Activated CD4-positive, alpha-beta T cell treated with anti-CD3 and anti-CD28 coated beads, Interleukin-2, amount 10 ng/mL, durations not matched to agents 7 days and 5 days (primary cell): ENCODE measurements at places on chromosomes 13 and 19. TPM values are rescaled to one million over a fixed set of nuclear protein-coding genes. Genes with fewer than 3 reads are reported as not detected.

GRCh38 chr13:91014696-91015095 is 332.8 kb upstream of the MIR17HG start:
- H3K27me3 ChIP-seq = no peaks in the 10 kb centered on the region
- H3K4me1 ChIP-seq = no peaks in the 10 kb centered on the region
- no peak for DNase-seq
- H3K27ac ChIP-seq = no peak overlapping the region

- H3K27ac ChIP-seq = no peak overlapping the region
- no peaks in the 10 kb centered on the region for H3K36me3 ChIP-seq
- H3K27me3 ChIP-seq = peaks cover 5% of the 10 kb centered on the region
- H3K4me1 ChIP-seq = peaks cover 13% of the 10 kb centered on the region
Measured at GRCh38 chr19:50493171-50493570, 16.5 kb upstream of the GARIN5A start.

- peaks cover 32% of the 10 kb centered on the region for H3K27me3 ChIP-seq
- H3K4me1 ChIP-seq = peaks cover 3% of the 10 kb centered on the region
- H3K4me3 ChIP-seq = no peak overlapping the region
- H3K36me3 ChIP-seq = no peaks in the 10 kb centered on the region
Measured at GRCh38 chr19:51719251-51719988, 4.4 kb downstream of the HAS1 start.

DNA sequence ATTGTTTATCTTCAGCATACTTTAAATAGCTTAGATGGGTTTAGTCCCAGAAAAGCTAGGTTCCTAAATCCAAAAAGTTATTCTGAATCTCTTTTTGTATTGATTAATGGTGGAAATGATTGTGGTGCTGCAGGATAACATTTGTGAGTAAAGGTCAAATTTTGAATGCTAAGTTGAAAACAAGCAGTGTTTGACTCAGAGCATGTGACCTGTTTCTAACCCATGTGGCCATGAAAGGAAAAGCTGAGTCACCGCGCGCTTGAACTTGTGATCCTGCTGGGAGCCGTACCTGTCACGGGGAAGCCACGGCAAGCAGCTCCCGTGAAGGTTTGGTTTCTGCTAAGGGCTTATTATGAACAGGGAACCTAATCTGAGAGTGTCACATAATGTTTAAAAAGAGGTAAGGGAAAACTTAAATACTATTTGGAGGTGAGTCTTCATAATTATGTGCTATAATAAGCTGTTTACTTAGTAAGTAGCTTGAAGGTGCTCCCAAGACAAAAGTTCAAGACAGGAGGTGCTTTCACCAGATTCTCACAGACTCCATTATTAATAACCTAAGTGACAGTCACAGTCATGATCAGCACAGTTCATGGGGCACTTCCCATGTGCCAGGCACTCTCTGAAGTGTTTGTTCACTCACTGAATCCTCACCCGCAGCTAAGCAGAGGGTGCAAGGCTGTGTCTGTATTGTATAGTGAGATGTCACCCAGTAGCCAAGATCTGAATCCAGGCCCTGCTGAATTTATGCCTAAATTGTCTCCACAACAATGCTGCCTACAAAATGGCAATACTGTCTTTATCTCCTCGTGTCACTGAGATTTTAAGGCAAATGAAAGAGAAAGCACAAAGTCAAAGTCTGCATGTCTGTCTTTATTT is 286.5 kb downstream of the MYO16 start:
- H3K36me3 ChIP-seq = no peaks in the 10 kb centered on the region
- peak overlapping the region; percentile 83 for H3K27ac ChIP-seq
- DNase-seq = peak; percentile 79
- peak overlapping the region; percentile 45 for H3K4me3 ChIP-seq

- no peak overlapping the region for H3K27ac ChIP-seq
- H3K4me1 ChIP-seq = no peaks in the 10 kb centered on the region
- no peaks in the 10 kb centered on the region for H3K27me3 ChIP-seq
- H3K4me3 ChIP-seq = no peak overlapping the region
- H3K36me3 ChIP-seq = no peaks in the 10 kb centered on the region
Measured at GRCh38 chr19:29445246-29445645, 80.5 kb upstream of the VSTM2B start.

- peaks cover 15% of the 10 kb centered on the region for H3K4me1 ChIP-seq
- H3K4me3 ChIP-seq = no peak overlapping the region
- no peak for DNase-seq
- no peaks in the 10 kb centered on the region for H3K36me3 ChIP-seq
- H3K27me3 ChIP-seq = peaks cover 9% of the 10 kb centered on the region
Measured at GRCh38 chr13:44311011-44311780, 62.4 kb upstream of the SERP2 start.

DNA sequence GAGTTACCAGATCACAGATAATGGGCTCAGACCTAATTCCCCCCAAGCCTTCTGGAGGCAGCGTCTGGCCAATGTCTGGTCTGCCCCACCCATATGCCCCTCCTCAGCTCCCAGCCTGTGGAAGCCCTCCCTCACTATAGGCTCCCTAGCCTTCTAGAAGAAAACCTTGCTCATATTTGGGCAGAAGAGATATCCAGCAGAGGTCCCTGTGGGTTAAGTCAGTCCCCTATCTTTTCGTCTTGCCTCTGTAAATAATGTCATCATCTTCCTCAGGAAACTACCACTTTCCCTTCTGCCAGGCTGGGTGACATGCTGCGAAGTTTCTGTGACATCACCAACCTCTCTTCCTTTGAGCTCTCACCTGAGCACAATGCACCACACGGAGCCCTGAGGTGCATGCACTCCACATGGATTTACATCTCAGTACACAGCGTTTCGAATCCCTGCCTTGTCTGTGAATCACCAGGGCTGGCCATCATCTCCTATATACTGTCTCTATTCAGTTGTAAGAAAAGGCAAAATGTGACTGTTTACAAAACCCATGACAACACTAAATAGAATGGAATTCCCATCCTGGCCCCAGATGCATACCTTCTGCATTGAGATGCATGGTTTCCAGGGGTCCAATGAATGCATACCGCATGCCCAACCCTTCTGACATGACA is 112.8 kb downstream of the CRYL1 start:
- H3K4me3 ChIP-seq = no peak overlapping the region
- H3K27me3 ChIP-seq = no peaks in the 10 kb centered on the region
- peak; percentile 20 for DNase-seq
- peak overlapping the region; percentile 55 for H3K27ac ChIP-seq
- peaks cover 37% of the 10 kb centered on the region for H3K4me1 ChIP-seq
- H3K36me3 ChIP-seq = peaks cover 17% of the 10 kb centered on the region

DNA sequence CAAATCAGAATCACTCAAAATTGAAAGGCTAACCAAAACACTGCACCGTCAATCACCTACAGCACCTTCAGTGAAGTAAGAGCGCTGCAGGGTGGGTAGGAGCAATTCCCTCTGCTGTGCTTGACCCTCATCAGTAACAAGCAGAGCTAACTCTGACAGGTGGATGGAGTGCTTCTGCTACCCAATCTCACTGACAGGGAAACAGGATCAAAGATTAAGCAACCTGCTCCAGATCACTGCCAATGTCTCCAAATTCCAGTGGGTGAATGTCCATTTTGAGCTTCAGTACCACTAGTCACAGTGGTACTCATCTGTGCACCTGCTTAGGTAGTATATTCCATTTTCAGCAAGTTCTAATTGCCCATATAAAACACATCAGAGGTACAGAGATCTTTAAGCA is 25.2 kb downstream of the BRD4 start:
- no peaks in the 10 kb centered on the region for H3K27me3 ChIP-seq
- peaks cover 57% of the 10 kb centered on the region for H3K4me1 ChIP-seq
- H3K27ac ChIP-seq = no peak overlapping the region
- peaks cover 5% of the 10 kb centered on the region for H3K36me3 ChIP-seq
- DNase-seq = no peak

- peaks cover 5% of the 10 kb centered on the region for H3K4me1 ChIP-seq
- no peak overlapping the region for H3K4me3 ChIP-seq
- peak; percentile 47 for DNase-seq
- H3K36me3 ChIP-seq = no peaks in the 10 kb centered on the region
Measured at GRCh38 chr19:8641908-8642547, 11.6 kb downstream of the NFILZ start.

DNA sequence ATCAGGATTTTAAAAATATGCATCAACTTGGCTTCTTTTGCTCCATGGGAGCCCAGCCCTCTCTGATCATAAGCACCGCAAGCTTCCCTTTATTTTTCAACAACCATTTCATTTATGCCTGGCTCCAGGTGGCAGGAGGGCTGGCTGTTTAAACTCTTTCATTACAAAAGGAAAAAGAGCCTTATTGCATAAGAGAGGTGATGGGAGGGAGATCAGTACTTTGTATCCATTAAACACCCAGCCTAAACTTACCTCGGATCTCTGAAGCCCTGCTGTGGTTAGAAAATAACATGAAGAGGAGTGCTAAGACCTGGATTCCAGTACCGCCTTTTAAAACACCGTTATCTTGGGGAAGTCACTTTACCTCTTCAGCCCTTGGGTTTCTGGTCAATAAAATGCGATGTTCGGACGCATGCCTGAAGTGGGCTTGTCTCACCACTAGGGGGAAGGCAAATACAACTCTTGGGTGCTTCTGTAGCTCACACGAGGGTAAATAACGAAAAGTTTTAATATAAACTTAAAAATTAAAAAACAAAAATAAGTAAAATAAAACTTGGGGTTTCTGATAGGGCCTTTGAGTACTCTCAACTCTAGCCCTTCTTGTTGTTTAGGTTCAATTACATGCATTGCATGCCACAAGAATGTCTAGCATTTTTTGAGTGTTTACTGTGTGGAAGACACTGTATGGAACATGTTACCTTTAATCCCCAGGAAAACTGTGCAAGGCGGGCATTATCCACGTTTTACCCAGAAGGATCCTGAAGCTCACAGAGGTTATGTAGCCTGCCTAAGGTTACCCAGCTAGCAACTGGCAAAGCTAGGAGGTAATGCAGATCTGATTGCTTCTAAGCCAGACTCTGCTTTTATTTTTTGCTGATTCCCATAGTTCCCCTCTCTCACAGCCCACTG is 240.3 kb downstream of the LMO7 start:
- no peaks in the 10 kb centered on the region for H3K36me3 ChIP-seq
- peak; percentile 63 for DNase-seq
- H3K4me1 ChIP-seq = peaks cover 19% of the 10 kb centered on the region
- H3K27me3 ChIP-seq = peaks cover 2% of the 10 kb centered on the region
- peak overlapping the region; percentile 28 for H3K27ac ChIP-seq

DNA sequence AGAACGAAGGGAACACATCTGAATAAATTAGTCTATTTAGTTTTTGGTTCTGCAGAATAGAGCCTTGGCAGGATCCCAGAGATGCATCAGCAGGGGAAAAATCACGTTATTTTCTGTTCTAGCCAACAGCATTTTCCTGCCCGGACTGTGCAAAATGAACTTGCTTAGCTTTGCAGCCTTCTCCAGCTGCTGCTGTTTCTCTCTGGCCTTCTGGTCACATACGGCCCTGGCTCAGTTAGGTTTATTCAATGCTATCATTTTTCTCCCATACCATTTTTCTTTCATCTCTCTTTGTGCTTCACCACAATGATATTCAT is 110.4 kb upstream of the KL start:
- H3K4me3 ChIP-seq = no peak overlapping the region
- DNase-seq = no peak
- H3K27me3 ChIP-seq = peaks cover 4% of the 10 kb centered on the region
- peaks cover 3% of the 10 kb centered on the region for H3K36me3 ChIP-seq
- peaks cover 44% of the 10 kb centered on the region for H3K4me1 ChIP-seq

ZNF154 gene
- 5.0 TPM for total RNA-seq

ADGRE3 gene
- not detected for total RNA-seq

WTIP gene
- 1.0 TPM for total RNA-seq

CGB8 gene
- not detected for total RNA-seq

SPTBN4 gene
- total RNA-seq = 0.23 TPM

SIGLECL1 gene
- total RNA-seq = not detected

PRSS57 gene
- total RNA-seq = not detected

IGLON5 gene
- not detected for total RNA-seq

DAZAP1 gene
- total RNA-seq = 235 TPM

NFKBIB gene
- total RNA-seq = 31.6 TPM

CKM gene
- not detected for total RNA-seq
